ENCODE measurements at places on chromosomes 7 and 10.

GRCh38 chr7:41624818-41625217 lies 78.1 kb downstream of the INHBA start:
- DNase-seq = no peak

DNA sequence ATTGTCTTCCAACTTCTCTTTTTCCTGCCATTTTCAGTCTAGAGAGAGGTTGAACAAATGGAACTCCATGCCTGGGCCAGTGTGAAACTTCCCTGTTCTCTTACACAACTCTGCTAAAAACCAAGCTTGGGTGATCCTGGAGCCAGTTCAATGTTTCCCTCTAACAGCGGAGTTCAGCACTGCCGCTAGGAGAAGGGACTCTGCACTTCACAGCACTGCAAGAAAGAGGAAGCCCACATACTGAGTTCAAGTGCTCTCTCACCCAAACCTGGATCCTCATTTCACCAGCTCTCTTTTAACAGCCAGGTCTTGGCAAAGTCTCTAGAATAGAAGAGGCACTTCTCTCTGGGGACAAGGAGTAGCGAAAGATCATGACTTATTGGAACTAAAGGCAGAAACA lies 18.8 kb downstream of the FOXI2 start:
- DNase-seq = no peak

DNA sequence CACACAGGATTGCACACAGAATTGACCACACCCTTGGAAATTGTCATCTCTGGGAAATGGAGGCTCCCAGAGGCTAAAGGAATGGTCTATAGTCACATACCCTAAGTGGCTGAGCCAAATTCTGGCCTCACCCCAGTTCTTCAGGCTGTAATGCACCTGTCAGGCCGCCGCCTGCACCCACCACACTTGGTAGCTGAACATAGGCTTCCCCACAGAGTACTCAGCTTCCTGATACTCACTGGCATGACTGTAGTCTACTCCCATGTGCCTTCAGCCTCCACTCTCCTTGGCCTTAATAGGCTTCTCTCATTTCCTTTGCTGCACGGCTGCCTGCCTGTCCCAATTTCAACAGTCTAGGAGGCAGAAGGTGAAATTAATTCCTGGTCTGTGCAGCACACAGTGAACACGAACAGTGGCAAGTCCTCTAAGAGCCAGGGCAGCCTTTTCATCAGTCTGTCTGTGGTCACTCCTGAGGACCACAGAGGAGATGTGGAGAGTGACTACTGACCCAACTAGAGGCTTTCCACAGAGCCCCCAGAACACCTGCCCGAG lies 42.5 kb downstream of the NUDCD3 start:
- no peak for DNase-seq

DNA sequence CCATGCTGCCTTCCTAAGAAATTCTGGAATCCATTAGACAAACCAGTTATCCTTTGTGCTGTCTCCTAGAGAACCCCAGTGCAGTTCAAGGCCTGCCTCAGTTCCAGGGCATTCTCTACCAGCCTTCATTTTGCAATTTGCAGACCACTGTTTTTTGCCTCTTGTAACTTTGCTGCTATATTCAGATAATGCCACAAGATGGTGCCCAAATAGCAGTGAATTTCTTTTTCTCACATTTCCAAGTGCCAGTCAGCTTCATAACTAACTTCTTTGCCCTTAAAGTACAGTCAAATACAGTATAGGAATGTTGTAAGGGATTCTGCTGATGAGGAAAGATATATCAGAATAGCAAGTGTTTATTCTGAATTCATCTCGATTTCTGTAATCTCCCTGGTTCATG lies 25.2 kb downstream of the LOXL4 start:
- no peak for DNase-seq

DNA sequence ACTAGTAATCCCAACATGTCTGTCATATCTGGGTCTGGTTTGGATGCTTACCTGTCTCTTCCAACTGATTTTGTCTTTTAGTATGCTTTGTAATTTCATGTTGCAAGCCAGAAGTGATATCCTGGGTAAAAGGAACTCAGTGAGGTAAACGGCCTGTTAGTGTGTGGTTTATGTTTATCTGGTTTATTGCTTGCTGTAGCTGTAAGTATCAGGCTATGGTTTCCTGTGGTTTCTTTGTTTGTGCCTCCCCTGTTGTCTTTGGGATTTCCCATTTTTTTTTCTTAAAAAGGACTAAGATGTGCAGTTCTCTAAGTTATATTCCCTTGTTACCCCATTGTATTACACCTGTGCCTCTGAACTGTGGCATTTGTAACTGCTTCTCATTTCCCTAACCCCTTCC lies 323.5 kb upstream of the POM121L12 start:
- no peak for DNase-seq
